Caudate nucleus (tissue), 63 donors: ENCODE measurements at places on chromosomes 3 and 15.

DNA sequence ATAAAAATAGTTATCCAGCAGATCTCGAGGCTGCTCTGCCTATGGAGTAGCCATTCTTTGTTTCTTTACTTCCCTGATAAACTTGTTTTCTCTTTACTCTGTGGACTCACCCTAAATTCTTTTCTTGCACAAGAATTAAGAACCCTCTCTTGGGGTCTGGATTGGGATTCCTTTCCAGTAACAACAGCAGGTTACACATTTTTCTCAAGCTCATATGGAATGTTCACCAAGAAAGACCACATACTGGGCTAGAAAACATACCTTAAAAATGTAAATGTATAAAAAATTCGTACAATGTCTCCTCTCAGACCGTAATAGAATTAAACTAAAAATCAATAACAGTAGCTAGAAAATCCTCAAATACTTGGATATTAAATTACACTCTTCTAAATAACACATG is 299.2 kb downstream of the CNTN3 start:
- DNase-seq: no peak

DNA sequence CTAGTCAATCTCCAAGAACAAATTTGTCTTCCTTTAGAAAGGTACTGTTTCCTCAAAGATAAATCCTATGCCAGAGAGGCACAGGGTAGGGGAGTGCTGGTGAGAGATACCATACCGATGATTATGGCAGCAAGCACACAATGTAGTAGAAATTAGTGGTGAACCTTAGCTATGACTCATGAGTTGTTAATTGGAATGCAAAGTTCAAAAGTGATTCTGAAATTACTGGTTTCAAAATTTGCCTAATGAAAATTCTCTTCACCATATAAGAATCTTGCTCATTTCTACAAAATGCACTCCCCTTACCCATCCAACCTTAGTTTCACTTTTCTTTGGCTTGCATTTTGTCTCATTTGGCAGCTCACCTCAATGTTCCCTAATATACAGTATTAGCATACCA is 139.5 kb upstream of the SLC2A2 start:
- DNase-seq: no peak

GRCh38 chr3:111324645-111325044 is 217.4 kb upstream of the CD96 start:
- DNase-seq: no peak

DNA sequence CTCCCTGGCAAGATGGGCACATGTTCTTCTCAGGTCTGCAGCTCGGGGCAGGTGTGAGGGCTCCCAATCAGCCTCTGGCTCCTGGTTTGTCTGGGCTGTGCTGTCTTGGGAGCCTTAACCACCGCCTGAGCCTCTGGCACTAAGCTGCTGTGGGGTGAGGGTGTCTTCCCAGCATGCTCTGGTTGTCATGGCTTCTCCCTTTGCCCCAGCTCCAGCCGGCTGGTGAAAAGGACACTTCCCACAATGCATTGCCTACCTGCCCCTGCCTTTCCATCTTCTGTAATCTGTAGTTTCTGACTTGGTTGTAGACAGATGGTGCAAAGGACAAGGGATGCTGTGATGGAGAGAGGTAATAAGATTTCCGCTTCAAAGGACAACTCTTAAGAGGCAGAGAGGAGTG is 295.3 kb downstream of the TLE3 start:
- no peak for DNase-seq

DNA sequence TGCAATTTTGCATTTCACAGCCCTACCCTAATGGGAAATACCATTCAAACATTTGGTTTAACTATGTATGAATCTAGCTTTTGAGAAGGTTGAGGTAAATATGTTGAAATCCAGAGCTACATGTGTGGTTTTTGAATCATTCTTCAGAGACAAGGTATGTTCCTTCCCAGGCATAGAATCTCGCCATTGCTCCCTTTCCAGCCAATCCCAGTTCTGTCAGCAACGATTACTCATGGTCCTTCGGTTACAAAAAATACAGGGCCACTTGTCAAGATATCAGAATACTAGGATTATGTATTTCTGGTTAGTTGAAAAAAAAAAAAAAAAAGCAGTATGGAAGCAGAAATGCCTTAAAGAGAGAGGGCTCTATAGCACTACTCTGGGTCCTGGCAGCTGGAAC is 182.4 kb downstream of the RBMS3 start:
- DNase-seq: no peak

GRCh38 chr15:91555312-91555711 is 298.2 kb upstream of the SLCO3A1 start:
- no peak for DNase-seq

GRCh38 chr3:23573827-23574226 is 231.9 kb upstream of the UBE2E1 start:
- no peak for DNase-seq

GRCh38 chr3:197212290-197212689 is 86.1 kb downstream of the DLG1 start:
- no peak for DNase-seq

GRCh38 chr15:89985111-89985510 is 16.0 kb upstream of the ZNF710 start:
- DNase-seq: no peak

GRCh38 chr3:119301662-119302061 is 7.5 kb downstream of the ARHGAP31 start:
- no peak for DNase-seq

- no peak for DNase-seq
These were observed 45.8 kb downstream of the MITF start for GRCh38 chr3:69784954-69785514.

DNA sequence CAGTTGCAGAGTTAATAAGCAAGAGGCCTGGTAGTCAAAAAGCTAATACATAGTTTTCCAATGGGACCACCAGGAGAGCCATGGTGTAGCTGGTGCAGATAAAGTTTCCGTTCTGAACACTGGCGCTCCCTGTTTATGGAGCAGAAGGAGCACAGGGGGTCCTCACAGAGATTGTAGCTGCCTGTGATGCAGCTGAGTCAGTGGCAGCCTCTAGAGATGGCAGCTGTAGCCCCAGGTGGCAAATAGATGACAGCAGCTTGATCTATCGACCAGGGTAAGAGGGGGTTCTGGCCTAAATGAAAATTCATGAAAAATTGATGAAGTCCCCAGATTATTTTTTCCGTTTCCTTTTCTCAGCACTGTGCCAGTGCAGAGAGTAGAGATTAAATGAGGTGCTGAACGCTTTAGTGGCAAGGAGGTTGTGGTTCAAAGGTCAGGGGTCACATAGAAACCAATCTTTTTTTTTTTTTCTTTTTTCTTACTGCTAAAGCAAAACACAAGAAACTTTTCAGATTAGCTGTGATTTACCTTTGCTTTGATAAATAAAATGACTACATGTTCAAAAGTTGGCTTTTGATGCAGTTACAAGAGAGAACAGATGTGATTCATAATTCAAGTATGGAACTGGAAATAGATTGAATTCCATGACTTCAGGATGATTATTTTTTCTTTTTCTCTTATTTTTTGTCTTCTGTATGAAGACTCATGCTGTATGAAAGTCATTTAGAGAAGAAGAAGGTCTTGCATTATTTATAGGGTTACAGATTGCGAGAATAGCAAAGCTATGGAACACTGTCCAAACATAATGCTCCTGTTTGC is 63.3 kb downstream of the ROBO2 start:
- no peak for DNase-seq

DNA sequence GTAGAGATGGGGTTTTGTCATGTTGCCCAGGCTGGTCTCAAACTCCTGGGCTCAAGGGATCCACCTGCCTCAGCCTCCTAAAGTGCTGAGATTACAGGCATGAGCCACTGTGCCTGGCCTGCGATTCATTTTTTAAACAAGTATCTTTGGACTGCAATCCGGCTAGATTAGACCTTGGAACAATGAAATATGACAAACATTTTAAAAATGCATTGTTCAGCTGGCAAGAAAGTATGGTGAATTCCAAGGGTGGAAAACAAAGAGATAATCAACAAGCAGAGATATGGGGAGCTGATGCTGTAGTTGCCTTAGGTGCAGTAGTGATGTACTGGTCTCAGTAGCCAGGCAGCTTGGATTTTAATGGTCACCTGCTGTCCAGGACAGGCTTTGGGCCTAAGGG is 95.8 kb upstream of the GOLGA8J start:
- no peak for DNase-seq

DNA sequence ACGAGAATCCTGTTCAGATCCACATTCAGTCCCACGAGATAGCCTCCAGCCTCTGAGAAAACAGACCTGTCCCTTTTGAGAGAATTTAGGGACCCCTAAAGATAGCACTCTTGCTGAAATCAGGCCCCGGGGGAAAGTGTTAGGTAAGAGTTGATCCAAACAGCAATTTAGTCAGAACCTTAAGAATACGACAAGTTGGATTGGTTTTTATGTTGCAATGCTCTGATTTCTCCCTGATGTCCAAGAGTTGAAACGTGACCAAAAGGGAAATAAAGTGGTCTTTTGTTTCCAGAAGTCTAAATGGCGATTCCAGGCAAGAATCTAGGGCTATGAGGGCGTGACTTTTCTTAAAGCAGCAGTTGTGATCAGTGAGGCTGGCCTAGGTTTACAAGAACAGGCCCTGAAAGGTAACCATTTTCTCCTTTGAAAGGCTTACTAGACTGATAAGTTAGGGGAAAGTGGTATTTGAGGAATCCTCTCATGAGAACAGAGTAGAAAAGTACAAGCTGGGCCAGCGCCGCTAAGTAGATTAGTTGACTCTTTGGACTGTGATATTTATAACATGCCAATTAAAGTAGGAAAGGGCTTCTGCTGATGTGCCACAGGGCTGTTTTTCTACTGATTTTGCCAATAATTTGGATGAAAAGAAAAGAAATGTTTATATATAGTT is 4.9 kb downstream of the MAN2A2 start:
- DNase-seq: no peak

- DNase-seq: no peak
These were observed 3.7 kb downstream of the EFCC1 start for GRCh38 chr3:129004639-129005295.

GRCh38 chr3:120081719-120082118 is 12.5 kb downstream of the GSK3B start:
- no peak for DNase-seq

- no peak for DNase-seq
These were observed 52.2 kb downstream of the C3orf85 start for GRCh38 chr3:109188741-109189140.

GRCh38 chr3:61771976-61772375 is 210.6 kb downstream of the PTPRG start:
- no peak for DNase-seq

GRCh38 chr3:188178293-188178936 is 24.5 kb downstream of the LPP start:
- no peak for DNase-seq

DNA sequence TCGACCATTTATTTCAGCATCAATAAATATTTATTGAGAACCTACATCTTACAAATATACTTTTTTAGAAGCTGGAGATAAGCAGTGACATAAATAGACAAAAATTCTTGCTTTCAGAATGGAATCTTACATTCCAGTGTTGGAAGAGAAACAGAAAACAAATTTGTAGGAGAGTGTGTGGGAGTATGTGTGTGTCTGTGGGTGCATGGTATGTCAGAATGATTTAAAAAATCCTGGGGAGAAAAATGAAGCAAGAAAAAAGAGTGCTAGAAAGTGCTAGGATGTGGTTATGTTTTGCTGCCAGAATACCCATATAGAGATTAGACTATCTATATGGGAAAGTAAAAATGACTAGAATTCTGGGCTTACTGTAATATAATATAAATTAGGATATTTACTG is 561.7 kb upstream of the SGO1 start:
- DNase-seq: no peak

GRCh38 chr3:115836944-115837343 is 213.6 kb downstream of the GAP43 start:
- no peak for DNase-seq

DNA sequence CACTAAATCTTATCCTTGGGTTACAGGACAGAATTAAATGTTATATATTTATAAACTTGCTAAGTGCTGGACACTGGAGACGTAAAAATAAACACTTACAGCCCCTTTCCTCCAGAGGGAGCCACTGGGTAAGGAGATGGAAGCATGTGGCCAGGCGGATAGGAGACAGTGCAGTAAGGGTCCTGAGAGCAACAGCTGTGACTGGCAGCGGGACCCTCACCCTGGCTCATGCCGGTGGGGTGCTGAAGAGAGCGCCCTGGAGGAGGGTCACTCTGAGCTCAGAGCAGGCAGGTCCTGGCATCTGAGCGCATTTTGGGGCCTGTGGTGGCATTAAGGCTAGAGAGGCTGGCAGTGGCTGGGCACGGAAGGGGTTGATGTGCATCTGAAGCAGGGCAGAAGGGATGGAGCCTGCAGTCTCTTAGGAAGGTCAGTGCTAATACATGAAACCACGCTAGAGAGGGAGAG is 16.0 kb downstream of the SEC61A1 start:
- DNase-seq: no peak

- DNase-seq: no peak
These were observed 24.7 kb downstream of the KAT2B start for GRCh38 chr3:20064796-20065564.

DNA sequence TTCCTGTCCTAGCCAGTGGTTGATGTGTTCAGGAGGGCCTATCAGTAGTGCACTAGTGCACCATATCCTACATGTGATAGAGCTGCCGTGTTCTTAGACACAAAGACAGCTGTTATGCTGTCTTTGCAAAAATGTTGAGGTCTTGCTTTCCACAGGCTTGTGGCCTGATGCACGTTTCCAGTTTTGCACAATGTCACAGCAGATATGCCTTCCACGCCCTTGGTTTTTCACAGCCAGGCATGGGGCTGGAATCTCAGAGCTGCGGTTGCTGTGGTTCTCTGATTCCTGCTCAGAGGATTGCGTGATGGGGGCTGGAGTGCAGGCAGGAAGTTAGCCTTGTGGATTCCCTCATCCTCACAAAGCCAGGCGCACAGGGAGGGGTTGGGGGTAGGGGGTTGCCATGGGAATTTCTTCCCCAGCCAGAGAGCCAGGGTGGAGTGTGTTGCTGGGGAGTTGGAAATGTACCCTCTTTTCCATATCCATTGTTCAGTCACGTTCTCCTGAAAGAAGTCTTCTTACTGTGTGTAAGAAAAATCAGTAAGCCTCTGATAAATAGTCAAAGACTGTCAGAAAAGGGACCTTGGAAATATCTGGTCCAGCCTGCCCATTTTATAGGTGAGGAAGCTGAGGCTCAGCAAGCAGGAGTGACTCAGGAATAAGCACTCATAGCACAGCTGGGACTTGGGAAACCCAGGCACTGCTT is 79.4 kb downstream of the SMAD3 start:
- no peak for DNase-seq

GRCh38 chr15:91824256-91824655 is 29.3 kb upstream of the SLCO3A1 start:
- no peak for DNase-seq

GRCh38 chr15:84794162-84794547 is 23.0 kb upstream of the ALPK3 start:
- no peak for DNase-seq

DNA sequence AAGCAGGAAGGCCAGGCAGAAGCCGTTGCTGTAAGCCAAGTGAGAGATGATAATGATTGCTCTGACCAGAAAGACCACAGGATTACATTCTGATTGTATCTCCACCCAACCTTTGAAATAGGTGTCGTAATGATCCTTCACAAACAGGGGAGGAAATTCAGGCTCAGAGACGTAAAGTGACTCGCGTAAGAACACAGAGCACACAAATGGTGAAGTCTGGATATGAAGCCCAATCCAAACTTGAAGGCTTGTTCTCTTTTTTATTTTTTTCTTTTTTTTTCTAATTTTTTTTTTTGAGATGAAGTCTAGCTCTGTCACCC is 25.3 kb upstream of the PIAS1 start:
- DNase-seq: no peak

- DNase-seq: no peak
These were observed 2.7 kb downstream of the RAB8B start for GRCh38 chr15:63191895-63192618.

GRCh38 chr3:110727056-110727455 is 344.6 kb upstream of the NECTIN3 start:
- no peak for DNase-seq

GRCh38 chr3:125119752-125120378 is 64.1 kb upstream of the HEG1 start:
- DNase-seq: no peak
